H54 (cell line): ENCODE measurements at places on chromosomes 7 and 10.
A peak's percentile ranks its signal among the peaks of the same experiment; 100 is the strongest.

DNA sequence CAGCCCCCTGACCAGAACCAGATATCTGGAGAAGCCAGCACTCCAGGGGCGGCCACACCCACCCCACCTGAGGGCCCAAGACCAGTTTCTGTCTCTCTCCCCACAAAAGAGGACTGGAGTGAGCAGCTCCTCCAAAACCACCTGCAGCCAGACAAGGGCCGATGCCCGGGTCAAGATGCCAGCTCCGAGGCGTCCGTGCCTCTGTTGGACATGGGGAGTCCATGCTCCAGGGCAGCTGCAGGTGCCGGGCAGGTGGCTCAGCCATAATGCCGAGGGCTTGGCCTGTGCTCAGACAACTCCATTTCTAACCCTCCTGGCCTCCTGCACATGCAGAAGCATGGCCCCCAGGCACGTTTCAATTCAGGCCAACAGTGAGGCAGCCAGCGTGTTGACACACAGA lies 234.6 kb downstream of the MAD1L1 start:
- DNase-seq = no peak

GRCh38 chr7:158771-159170 lies 33.6 kb upstream of the FAM20C start:
- DNase-seq = no peak

- DNase-seq = no peak
Observed at GRCh38 chr10:60910543-60910942, 33.4 kb downstream of the RHOBTB1 start.

- DNase-seq = no peak
Observed at GRCh38 chr10:13956826-13957225, 370.1 kb downstream of the PRPF18 start.

DNA sequence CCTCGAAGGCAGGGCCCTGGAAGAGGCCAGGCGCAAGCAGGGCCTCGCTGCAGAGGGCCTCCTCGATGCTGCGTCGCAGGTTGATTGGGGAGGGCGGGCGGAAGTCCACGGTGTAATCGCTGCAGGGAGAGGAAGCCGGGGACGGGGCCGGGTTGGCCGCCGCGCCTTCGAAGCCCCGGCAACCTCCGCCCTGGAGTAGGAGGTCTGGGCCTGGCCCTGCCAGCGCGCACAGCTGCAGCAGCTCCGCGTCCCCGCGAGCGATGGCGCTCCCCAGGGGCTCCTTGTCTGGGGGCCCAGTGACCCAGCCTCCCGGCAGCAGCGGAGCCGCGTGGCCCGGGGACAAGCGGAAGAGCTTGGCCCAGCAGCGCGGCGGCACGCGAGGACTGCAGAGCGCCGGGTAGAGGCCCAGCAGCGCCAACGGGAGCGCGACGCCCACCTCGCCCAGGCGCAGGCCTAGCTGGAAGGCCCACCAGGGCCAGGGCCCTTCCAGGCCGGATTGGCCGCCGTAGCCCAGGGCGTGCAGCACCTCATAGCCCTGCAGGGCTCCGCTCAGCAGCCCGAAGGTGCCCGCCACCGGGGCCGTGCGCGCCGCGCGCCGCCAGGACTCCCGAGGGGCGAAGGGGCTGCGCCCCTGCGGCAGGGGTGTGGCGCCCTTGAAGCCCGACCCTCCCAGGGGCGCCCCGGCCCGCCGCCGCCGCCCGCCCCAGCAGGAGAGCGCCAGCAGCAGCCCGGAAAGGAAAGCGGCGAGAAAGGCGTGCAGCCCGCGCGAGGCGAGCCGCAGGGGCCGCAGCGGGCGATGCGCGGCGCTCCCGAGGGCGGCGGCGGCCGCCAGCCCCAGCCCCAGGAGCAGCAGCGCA lies 7.8 kb upstream of the RBM28 start:
- DNase-seq = no peak

- DNase-seq = no peak
Observed at GRCh38 chr10:21273400-21273968, 252.0 kb downstream of the SKIDA1 start.

DNA sequence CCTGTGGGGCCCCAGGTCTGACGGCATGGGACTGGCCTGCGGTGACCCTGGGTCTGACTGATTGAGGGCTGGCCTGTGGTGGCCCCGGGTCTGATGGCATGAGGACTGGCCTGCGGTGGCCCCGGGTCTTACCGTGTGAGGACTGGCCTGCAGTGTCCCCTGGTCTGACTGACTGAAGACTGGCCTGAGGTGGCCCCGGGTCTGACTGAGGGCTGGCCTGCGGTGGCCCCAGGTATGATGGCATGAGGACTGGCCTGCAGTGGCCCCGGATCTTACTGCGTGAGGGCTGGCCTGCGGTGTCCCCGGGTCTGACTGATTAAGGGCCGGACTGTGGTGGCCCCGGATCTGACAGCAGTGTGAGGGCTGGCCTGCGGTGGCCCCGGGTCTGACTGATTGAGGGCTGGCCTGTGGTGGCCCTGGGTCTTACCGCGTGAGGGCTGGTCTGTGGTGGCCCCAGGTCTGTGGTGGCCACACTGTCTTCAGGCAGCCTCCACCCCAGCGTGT lies 10.9 kb downstream of the JAKMIP3 start:
- no peak for DNase-seq

GRCh38 chr7:134943785-134944400 lies 42.4 kb upstream of the AGBL3 start:
- DNase-seq = no peak

- no peak for DNase-seq
Observed at GRCh38 chr7:53473371-53473770, 437.9 kb downstream of the POM121L12 start.

- DNase-seq = no peak
Observed at GRCh38 chr7:149457766-149458165, 3.1 kb downstream of the ZNF777 start.

DNA sequence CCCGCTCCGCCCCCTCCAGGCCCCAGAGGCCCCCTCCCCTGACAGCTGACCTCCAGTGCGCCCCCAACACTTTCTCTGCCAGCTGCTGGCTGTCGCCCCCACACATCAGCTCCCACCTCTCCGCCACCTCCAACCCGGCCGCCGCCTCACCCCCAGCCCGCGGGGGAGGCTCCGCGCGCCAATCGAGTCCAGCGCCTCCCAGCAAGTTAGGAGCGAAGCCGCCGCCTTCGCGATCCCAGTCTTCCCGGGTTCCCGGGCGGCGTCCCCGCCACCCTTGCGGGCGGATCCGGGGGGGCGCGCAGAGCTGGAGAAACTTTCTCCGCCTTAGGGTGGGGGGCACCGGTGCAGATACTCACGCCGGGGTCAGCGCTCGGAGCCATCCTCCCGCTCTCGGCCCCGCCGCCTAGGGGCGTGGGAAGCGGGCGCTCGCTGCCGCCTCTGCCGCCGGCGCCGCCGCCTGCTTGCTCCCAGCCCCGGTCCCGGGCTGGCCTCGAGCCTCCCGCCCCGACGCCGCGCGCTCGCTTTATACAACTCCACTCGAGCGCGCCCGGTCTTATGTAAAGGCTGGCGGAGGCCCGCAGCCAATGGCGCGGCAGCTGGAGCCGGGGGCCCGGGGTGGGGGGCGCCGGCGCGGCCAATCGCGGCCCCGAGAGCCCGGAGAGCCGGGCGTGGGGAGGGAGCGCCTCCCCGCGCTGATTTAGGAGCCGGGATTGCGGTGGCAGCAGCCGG lies at the start of gene CRTAC1:
TSS of gene CRTAC1 (minus strand) at position 529 of the 729 bp plus-strand sequence. CDS start at position 380, 149 bp downstream.
- DNase-seq = no peak

GRCh38 chr10:30587522-30588031 lies 42.0 kb downstream of the LYZL2 start:
- DNase-seq = no peak

- DNase-seq = peak; percentile 88
Observed at GRCh38 chr10:11684717-11685645, 57.2 kb upstream of the ECHDC3 start.

GRCh38 chr10:114779803-114780576 lies 41.6 kb upstream of the FHIP2A start:
- DNase-seq = no peak

GRCh38 chr10:61051344-61051743 lies 107.4 kb upstream of the RHOBTB1 start:
- DNase-seq = no peak

DNA sequence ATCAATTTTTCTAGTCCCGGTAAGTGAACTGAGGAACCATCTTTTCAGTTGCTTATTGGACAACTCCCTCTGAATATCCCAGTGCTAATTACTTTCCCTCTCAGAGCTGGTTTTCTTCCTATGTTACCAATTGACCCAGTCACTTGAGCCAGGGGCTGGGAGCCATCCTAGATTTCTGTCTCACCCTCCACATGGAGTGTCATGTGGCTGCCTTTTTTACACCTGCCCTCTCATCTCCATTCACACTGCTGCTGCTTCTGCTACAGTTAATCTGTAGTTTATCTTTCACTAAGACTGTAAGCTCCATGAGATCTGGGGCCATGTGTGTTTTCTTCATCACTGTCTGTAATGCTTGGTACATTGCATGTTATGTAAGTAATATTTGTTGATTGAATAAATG lies 35.8 kb downstream of the VCL start:
- DNase-seq = no peak

DNA sequence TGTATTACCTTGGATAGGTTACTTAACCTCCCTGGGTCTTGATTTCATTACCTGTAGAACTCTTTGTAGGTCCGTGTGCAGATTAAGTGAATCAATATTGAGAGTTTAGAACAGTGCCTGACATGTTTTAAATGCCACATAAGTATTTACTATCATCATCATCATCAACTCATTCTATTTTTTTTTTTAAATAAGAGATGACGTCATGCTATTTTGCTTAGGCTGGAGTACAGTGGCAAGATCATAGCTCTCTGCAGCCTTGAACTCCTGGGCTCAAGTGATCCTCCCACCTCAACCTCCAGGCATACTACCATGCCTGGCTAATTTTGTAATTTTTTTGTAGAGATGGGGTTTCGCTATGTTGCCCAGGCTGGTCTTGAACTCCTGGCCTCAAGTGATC lies 132.0 kb upstream of the FZD8 start:
- no peak for DNase-seq

GRCh38 chr10:8075282-8076260 lies 21.1 kb downstream of the GATA3 start:
- DNase-seq = no peak

DNA sequence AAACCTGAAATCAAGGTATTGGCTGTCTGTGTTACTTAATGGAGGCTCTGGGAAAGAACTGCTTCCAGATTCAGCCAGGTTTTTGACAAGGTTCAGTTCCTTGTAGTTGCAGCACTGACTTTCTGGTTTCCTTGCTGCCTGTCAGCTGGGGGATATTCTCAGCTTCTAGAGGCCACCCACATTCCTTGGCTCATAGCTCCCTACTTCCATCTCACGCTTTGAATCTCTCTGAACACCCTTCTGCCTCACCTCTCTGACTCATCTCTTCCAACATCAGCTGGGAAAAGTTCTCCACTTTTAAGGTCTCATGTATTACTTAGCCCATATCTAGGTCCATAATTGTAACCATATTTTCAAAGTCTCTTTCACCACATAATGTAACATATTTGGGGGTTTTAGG lies 22.9 kb upstream of the GPR22 start:
- no peak for DNase-seq

GRCh38 chr10:97805949-97806348 lies 34.1 kb upstream of the SFRP5 start:
- DNase-seq = no peak

GRCh38 chr7:120725376-120726039 lies 132.4 kb downstream of the TSPAN12 start:
- no peak for DNase-seq

DNA sequence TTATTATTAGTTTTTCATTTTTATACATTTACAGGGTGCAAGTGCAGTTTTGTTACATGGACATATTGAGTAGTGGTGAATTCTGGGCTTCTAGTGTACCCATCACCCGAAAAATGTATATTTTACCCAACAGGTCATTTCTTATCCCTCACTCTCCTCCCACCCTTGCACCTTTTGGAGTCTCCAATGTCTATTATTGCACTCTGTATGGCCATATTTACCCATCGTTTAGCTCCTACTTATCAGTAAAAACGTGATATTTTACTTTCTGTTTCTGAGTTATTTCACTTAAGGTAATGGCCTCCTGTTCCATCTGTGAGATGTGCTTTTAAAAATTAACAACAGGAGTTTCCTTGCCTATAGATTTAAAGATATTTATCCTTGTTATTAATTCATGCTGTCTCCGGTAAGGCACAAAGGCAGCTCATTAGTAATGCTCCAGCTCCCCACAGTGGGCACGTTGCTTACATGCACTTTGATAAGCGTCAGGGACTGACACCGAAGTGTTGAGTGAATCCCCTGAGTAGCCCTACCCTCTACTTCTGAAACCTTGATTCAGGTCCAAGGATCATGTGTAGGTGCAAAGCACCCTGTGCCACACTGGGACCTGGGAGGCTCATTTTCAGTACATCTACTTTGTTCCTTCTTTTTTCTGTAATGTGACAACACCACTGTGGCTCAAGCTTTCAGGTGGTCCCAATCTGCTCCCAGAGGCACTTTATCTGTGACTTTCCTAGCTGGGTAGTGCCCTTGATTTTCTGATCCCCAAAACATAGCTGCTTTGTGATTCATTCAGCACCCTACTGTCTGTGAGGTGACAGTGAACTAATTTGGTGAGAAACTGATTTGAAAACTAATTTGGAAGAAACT lies 27.3 kb downstream of the HYAL4 start:
- peak; percentile 4 for DNase-seq

GRCh38 chr10:10014846-10015245 lies 1002.8 kb upstream of the CELF2 start:
- DNase-seq = no peak

GRCh38 chr10:3068201-3068967 lies 1.0 kb downstream of the PFKP start:
- peak; percentile 33 for DNase-seq

- DNase-seq = no peak
Observed at GRCh38 chr7:83957333-83957732, 237.3 kb downstream of the SEMA3A start.

DNA sequence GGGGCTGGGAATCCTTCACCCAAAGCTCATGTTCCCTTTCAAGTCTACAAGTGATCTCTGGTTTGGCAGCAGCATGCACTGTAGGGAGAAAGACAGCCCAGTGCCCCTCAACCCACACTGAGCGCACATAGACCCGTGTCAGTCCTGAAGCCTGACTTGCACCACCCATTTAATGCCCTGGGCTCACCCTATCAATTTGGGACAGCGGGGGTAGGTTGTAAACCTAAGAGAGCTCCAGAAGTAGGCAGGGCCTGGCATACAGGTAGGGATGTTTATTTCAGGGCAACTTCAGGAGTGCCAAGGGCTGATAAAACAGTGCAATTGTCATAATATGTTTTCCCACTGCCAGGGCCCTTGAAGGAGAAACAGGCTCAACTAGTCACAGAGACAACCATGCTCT lies 3.5 kb upstream of the ATP6V0E2 start:
- no peak for DNase-seq

GRCh38 chr7:134879815-134880475 lies 100.5 kb downstream of the CALD1 start:
- no peak for DNase-seq

GRCh38 chr10:100969187-100970075 lies at the start of gene SEMA4G:
Gene SEMA4G (plus strand): TSS chr10:100969504. CDS start chr10:100972913, 3,409 bp downstream.
- no peak for DNase-seq
